ENCODE measurements at places on chromosomes 7 and 10.

DNA sequence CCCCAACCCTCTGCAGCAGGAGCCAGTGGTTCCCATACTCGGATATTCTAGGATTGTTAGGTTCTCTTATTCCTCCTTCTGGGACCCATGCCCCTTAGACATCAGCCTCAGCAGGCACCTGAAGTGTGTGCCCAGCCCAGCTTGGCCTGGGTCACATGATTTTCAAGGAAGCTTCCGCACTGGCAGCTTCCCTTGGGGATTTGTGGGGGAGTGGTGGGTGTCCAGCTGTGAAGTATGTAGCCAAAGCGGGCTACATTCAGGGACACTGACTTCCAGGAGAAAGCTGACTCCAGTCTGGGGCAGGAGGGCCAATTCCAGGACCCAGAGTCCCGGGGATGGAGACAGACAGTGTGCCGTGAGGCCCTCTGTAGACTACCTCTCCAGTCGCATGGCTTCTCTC lies 1.3 kb downstream of the LDB1 start:
- DNase-seq: no peak

DNA sequence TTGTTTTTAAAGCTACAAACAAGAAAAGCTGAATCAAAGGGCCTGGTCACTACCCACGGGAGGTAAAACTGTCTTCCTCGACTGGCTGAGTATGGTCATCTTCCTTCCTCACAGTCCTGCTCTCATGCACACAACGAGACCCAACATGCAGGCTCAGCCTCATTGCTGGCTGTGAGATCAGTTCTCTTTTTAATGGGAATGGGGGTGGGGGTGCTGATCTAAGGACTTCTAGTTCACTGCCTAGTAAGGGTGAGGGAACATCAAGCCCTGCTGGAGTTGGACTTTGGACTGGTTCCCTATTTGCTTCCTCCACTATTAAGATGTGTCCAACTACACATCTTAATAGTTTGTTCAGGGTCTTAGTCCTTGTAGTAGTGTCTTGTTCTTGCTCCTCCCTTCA lies 48.2 kb downstream of the ABCB4 start:
- DNase-seq: no peak

DNA sequence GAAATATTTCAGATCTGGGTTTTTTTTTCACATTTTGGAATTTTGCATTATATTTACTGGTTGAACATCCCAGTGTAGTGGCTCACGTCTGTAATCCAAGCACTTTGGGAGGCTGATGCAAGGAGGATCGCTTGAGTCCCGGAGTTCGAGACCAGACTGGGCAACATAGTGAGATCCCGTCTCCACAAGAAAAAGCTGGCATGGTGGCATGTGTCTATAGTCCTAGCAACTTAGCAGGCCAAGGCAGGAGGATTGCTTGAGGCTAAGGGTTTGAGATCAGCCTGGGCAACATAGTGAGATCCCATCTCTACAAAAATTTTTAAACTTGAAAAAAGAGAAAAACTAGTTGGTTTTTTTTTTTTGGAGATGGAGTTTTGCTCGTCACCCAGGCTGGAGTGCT lies 6.0 kb downstream of the RFC2 start:
- DNase-seq: no peak

DNA sequence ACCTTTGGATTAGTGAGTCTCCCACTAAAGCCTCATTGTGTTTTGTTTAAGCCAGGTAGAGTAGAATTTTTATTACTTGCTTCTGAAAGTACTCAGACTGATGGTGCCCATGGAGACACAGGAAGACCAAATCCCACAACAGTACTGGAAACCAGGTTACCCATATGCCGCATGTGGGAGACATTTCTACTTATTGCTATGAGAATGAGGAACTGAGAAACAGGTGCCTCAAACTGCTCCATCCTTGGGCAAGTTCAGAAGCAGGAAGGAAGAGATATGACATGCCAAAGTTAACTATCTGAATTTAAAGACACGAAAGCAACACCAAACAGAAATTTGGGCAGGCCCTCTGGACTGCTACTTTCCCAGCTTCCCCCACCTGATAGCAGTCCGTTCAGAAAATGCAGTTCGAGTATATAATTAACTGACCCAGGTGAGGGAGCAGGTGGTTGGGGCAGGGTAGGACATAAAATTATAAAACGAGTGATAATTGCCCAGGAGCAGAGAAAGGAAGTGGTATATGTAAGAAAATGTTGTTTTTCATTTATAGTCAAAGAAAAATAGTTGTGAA lies 382.3 kb upstream of the MTPN start:
- no peak for DNase-seq

DNA sequence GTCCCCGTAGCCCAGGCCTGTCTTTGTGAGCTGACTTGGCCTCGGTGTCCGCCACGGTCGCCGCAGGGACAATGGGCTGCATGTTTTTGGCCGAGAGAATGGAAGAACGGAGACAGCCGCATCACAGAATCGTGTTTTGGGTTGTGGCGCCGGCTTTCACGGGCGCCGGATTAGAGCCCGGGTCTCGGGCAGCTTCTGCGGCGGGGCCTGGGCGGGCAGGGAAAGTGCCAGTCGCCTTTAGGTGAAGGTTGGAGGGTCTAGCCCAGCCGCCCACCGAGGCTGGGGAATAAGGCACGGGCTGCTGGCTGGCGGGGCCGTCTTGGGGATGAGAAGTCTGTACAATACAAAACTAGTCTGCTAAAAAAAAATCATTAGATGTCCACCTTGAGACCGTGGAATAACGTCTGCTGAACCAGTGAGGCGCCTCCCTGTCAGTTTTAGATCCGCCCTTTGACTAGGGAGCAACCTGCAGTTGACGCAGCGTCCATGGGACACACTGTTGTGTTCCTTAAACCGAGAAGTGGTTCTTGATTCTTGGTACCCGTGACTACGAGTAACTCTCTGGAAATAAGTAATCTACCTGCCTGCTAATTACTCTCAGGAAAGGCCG lies 577 bp downstream of the DNAJB9 start:
- peak; percentile 69 for DNase-seq

GRCh38 chr10:19815731-19816410 lies 361 bp upstream of the PLXDC2 start:
- peak; percentile 79 for DNase-seq

DNA sequence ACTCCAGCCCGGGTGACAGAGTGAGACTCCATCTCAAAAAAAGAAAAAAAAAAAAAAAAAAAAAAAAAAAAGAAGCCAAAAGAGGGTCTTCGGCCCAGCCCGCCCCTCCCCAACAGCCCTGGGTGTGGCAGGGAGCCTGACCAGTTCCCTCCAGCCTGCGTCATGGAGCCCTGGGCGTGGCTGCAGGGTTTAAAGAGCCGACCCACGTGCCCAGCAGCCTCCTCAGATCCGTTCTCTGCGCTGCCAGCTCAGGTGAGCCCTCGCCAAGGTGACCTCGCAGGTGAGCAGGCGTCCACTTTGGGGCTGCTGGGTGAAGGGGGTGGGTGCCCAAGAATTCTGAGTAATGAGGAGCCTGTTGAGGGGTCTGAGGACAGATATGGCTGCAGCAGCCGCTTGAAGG lies at the start of gene FXYD4:
Gene FXYD4, plus strand, starts transcription at position 219 of the 400 bp plus-strand sequence. CDS start 2,111 bp downstream, outside the sequence.
- no peak for DNase-seq

DNA sequence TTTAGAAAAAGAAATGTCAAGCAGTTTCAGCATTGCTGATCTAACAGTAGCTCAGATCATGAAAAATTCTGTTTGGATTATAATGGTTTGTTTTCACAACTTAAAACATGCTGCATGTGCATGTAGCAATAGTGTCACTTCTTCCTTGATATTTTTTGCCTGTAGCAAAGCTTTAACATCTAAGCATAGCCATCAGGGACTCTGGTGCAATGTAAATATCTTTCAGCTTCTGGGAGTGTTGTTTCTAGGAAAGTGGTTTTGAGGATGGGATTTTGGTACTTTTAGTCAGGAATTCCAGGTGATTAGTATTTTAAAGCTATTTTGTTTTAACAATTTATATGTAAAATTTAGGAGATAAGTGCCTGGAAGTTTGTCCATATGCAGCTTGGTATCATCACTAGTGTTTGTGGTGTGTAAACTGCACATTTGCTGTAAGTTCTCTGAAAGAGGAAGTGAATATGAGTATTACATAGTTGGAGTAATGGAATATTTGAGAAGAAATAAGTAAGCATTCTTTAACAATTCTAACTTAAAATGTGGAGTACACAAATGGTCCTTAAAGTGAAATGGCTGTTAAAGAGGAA lies 1.9 kb downstream of the RSBN1L start:
- peak; percentile 65 for DNase-seq

DNA sequence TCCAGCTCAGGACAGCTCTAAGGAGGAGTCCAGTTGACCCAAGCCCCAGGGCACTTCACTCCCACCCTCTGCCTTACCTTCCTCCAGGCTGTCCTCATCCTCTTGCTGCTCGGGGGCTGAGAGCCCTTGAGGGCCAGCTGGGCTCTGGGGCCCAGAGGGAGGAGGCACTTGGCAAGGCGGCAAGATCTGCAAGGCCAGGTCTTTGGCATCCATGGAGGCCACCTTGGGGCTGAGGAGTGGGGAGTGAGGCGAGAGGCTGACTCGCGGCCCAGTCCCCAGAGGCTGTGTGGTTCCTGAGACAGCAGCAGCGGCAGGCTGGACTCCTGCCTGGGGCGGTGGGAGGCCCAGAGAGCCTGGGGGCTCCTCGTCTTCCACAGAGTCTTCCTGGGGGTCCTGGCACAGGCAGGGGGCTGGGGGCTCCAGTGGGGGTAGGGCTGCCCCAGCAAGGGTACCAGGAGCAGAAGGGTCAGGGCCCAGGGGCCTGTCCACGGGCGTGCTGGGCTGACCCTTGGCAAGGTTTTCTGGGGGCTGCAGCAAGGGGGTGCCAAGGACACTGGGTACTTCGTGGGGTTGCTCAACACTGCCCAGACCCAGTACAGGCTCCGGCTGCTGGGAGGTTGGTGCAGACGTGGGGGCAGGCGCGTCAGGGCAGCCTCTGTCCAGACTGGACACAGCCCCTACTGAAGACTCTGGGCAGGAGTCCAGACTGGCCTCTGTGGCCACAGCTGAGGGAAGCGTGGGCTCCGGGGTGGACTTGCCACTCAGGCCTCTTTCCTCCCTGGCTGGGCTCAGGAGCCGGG lies 6.5 kb downstream of the NACAD start:
- no peak for DNase-seq

- DNase-seq: peak; percentile 39
These were observed 222.1 kb downstream of the GLI3 start for GRCh38 chr7:42014625-42015618.

DNA sequence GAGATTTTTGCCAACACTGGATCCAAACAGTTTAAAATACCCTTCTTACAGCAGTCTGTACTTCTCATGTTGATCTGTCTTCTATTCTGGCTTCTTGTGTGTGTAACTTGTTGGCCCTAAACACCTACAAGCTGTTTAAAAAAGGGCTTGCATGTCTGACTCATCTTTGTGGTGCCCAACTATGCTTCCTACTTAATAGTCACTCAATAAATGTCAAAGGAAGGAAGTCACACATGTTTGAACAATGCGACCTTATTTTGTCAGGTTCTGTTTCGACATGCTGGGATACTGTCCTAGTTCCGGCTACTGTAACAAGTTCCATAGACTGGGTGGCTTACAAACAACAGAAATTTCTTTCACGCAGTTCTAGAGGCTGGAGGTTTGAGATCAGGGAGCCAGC lies 9.4 kb upstream of the GRK5 start:
- DNase-seq: no peak

GRCh38 chr7:150847536-150847935 lies 4.8 kb upstream of the AOC1 start:
- DNase-seq: no peak

DNA sequence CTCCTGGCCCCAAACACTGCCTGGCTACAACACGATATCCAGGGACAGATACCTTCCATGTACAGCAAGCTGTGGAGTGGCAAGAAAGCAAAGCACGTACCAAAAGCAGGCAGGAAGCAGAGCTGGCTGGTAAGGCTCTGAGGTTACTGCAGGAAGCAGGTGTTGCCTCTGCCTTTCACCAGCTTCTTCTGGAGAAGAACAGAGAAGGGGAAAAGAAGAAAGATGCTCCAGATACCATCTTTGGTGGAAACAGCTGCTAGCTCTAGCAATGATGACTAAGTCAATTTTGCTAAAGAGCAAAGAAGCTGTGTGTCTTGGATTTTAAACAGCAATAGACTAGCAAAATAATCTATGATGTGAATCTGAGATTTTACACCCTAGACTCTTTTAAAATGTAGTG lies 34.9 kb upstream of the PRSS1 start:
- peak; percentile 100 for DNase-seq

GRCh38 chr7:148615085-148615730 lies 24.6 kb downstream of the C7orf33 start:
- DNase-seq: no peak

DNA sequence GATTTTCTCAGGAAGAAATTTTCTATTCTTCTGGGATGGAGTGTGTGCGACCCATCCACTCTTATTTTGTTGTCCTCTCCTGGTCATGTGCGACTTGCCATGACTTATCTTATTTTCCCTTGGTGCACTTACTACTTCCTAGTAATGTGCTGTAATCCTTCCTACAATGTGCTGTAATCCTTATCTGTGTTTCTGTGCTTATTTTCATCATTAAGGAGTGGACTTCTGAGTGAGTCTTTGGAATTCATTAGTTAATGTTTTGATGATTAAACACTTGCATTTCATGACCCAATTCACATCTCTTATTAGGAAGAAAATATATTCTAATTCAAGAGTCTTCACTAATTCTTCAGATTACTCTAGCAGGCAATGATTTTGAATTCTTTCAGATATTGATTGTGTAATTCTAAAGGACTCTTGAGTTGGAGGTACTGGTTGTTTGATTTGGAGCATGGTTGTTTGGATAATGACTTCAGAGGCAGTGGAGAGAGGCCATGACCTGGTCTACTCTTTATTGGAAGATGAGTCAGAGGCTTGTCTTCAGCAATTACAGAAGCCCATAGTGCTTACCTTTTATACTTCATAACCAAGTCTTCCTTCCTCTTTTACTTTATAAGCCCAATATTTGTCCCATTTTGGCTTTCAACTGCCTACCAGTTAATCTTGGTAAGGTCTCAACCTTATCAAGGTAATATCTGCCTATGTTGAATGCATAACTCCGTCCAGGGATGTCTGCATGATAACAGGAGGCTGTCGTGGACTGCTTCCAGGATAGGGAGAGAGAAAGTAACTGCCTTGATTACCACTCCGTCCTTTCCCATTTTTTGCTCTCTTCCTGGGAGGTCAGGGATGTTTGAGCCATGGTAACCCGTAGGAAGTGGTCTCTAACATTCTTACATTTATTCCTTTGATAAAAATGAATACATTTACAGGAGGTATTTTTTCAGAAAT lies 278.3 kb upstream of the SP8 start:
- no peak for DNase-seq

- no peak for DNase-seq
These were observed 110.3 kb downstream of the ZNF248 start for GRCh38 chr10:37747081-37747480.

GRCh38 chr10:59319854-59320253 lies 42.5 kb downstream of the FAM13C start:
- no peak for DNase-seq

- no peak for DNase-seq
These were observed 60.7 kb downstream of the DGKB start for GRCh38 chr7:14841869-14842268.

- peak; percentile 77 for DNase-seq
These were observed 9.1 kb downstream of the CREB3L2 start for GRCh38 chr7:137992550-137993394.

DNA sequence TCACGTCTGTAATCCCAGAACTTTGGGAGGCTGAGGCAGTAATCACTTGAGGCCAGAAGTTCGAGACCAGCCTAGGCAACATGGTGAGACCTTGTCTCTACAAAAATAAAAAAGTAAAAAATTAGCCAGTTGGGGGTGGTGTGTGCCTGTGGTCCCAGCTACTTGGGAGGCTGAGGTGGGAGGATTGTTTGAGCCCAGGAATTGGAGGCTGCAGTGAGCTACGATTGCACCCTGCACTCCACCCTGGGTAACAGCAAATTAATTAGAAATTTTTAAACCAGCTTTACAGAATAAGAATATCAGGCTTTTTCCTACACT lies 136.0 kb downstream of the EPC1 start:
- DNase-seq: no peak

- DNase-seq: no peak
These were observed 335.3 kb downstream of the SUGCT start for GRCh38 chr7:40470091-40470592.
